ENCODE measurements at places on chromosomes 6 and 20. TPM values are rescaled to one million over a fixed set of nuclear protein-coding genes. Genes with fewer than 3 reads are reported as not detected.

GRCh38 chr6:1552296-1552761 lies 57.4 kb upstream of the FOXC1 start:
- peak; percentile 7 for DNase-seq

GRCh38 chr6:28816909-28817807 lies 106.6 kb downstream of the TRIM27 start:
- DNase-seq, result no peak

- DNase-seq, result no peak
These were observed 73.2 kb downstream of the SCP2D1 start for GRCh38 chr20:18886756-18887155.

GRCh38 chr20:39623584-39624234 lies 661.6 kb downstream of the DHX35 start:
- no peak for DNase-seq

DNA sequence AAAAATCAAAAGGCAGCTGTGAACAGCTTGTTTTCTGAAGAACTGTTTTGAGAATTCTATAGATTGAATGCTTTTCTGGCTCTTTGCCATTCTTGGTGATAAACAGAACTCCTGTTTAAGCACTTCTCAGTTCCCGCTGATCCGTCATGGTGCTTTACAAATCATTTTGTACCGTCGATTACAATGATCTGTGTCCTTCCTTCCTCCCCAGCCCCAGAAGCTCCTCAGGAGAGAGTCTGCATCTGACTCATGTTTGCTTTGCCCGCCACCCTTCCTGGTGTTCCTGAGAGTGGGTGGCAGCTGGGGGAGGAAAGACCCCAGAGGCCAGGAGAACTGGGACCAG lies 538.6 kb upstream of the MARCKS start:
- DNase-seq, result no peak

GRCh38 chr6:28880894-28881780 lies 42.6 kb downstream of the TRIM27 start:
- DNase-seq, result peak; percentile 74

- DNase-seq, result no peak
These were observed 87.8 kb downstream of the L3MBTL3 start for GRCh38 chr6:130105996-130106704.

The LGSN gene
- 0.05 TPM for total RNA-seq

The OR12D3 gene
- total RNA-seq, result not detected

The CPXM1 gene
- 7.1 TPM for total RNA-seq

Measured in mucosa of descending colon (tissue), 3 donors.